ENCODE measurements at places on chromosomes 11 and 22.
A peak's percentile ranks its signal among the peaks of the same experiment; 100 is the strongest.

DNA sequence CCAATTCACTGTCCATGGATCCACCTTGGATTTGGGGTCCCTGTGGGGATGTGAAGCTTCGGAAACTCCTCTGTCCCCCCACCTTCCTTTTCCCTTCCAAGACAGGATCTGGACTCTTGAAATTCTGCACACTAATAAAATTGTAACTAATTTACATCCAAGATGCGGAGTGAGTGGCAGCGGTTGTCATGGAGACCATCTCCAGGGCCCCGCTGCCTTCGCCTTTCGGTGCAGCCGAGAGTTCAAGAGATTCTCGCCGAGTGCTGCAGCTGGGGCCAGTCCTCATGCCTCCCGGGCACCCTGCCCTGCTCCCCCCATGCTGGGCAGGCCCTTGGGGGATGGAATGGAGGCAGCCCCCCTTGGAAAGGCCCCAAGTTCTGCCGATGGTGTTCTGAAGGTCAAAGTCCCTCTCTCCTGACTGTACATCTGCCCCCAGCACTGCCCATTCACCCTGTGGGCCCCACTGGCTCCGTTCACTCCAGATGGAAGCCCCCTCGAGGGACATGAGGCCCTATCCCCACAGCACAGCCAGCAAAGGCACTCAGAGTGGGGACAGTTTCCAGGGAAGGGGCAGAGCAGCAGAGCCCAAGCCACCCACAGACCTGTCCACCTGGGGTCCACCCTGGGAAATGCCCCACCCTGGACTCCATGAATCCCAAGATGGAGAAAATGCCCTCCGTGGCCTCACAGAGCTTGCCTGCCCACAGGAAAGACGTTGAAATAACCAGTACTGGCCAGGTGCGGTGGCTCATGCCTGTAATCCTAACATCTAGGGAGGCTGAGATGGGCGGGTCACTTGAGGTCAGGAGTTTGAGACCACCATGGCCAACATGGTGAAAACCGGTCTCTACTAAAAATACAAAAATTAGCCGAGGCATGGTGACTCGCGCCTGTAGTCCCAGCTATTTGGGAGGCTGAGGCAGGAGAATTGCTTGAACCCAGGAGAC lies 25.9 kb downstream of the IGLL1 start:
- DNase-seq, result no peak

GRCh38 chr11:17528906-17529843 lies 15.0 kb downstream of the USH1C start:
- no peak for DNase-seq

- no peak for DNase-seq
These were observed 35.2 kb upstream of the PARVG start for GRCh38 chr22:44145544-44145943.

- DNase-seq, result no peak
These were observed 54.7 kb downstream of the SGSM3 start for GRCh38 chr22:40425082-40425481.

- DNase-seq, result no peak
These were observed 779.3 kb downstream of the DLG2 start for GRCh38 chr11:84847842-84848241.

DNA sequence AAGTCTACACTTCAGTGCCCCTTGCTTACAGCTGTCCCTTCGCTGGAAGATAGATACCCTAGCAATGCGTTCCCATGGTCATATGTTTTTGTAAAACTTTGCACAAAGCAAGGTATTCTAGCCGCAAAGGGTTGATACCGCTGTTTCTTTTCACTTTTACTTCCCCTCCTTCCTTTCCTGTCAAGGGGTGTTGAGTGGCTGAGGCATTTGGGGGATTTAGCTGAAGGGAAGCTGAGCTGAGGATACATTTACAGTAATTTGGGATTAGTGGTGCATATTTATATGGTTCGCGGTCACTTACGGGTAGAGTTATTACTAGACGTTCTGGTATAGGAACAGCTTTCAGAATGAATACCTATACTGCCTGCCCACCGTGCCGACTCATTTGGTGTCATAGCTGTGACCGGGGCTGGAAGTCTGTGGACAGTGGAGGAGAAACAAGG lies 86.9 kb upstream of the WNT11 start:
- no peak for DNase-seq

GRCh38 chr22:48635816-48636215 lies 1191.9 kb downstream of the BRD1 start:
- DNase-seq, result no peak

DNA sequence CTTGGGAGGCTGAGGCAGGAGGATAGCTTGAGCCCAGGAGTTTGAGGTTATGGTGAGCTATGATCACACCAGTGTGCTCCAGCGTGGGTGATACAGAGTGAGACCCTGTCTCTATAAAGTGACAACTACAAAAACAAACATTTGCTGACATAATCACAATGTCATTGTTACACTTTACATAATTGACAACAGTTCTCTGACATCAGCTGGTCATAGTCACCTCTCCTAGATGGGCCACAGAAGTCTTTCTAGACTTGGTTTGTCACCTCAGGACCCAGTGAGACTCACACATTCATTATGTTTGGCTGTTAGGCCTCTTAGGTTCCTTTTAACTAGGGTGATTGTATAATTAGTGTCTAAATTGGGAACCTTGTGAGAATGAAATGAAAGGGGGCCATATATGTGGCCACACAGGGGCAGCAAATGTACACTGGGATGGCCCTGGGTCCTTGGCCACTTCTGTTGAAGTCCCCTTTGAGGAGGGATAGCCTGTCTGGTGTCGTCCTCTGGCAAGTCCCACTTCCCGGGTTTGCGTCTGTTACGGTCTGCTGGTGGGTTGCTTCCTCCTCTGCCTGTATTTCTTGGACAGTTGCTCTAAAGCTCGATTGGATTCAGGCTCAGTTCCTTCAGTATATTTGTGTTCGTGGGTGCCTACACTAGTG lies 5.8 kb upstream of the PPIL2 start:
- DNase-seq, result no peak

DNA sequence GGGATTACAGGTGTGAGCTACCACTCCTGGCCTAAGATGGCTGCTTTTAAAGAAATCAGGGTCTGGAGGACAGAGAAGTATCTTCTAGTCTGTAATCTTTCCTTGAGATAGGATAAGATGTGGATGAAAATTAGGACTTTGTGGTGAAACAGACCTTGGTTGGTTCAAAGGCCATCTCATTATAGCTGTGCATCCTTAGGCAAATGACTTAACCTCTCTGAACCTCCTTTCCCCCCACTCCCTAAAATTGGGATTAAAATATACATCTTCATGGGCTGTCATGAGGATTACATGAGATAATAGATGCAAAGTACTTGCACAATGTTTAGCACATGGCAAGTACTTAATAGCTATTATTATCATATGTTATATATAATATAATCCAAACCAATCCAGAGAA lies 10.8 kb upstream of the E2F8 start:
- no peak for DNase-seq

GRCh38 chr11:102914238-102915043 lies 39.7 kb upstream of the MMP12 start:
- peak; percentile 32 for DNase-seq

DNA sequence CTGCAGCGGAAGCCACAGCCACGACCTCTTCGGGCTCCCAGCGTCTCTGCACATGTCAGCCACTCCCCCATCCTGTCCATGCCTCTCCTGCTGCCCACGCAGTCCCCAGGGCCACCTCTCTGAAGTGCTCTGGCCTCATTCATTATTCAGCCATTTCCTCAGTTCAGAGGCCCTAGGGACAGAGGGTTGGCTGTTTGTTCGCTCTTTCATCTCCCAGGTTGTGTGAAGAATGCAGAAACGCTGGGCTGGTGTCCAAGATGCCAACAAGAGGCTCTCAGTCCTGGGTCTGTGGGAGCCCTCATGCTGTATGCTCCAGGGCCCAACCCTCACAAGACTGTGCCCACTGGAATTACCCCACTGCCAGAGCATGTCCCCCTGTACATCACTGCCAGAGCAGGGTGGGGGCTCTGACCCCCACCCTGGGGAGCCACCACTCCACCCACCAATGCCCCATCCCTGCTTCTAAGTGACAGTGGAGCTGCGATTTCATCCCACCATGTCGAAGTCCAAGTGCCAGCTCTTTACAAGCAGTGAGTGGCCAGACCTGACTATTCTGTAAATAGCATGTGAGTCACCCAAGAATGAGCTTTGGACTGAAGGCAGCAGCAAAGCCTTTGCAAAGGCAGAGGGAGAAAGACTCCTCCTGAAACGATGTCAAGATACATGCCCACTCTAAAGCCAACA lies 209.6 kb downstream of the BUD13 start:
- peak; percentile 29 for DNase-seq

GRCh38 chr11:76313913-76314740 lies 66.8 kb downstream of the THAP12 start:
- peak; percentile 37 for DNase-seq

DNA sequence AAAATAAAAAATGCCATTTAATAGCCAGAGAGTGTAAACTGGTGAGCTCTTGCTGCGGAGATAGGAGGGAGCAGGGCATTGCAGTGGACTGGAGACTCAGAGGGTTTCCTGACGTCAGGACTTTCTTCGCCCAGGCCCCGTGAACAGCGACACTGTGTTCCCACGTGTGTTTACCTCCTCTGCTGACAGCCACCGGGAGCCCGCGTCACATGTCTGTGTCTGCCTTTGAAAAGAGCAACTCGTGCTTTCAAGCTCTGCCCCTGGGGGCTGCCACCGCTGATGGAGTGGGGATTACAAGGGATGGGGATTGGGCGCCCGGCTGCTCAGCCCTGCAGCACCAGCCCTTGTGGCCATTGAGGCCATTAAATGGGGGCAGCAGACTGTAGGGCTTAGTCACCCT lies 3.3 kb downstream of the TANGO2 start:
- no peak for DNase-seq

DNA sequence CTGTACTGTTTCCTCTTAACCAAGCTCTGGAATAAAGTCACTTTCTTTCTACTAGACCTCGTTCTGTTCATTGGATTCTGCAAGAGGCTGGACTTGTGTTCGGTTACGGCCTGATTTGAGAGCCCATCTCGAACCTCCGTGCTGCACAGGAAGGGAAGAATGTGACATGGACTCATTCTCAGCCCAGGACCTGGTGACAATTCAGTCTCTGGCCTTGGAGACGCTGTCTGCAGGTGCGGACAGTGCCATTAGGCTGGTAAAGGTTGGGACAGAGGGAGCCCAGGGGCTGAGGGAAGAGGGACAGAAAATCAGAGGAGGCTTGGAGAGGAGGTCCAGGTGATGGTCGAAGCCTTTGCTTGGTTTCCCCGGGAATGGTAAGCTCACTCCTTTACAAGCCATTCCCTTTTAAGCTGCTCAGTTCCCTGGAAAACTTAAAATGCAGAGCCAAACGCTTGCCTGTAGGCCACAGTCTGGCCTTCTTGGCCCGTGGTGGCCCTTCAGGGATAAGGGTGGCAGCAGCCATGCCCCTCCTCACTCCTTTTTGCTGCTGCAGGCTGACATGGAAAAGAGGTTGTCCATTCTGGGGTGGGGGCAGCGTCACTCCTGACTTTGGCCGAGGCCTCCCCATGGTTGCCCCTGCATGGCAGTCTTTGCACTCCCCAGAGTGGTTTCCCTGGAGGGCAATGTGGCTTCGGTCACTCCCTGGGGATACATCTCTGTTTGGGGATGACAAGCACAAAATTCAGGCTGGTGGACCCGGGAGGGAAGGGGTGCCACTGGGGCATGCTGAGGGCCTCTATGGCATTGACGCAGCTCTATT lies 52.3 kb downstream of the SHISAL1 start:
- DNase-seq, result no peak

GRCh38 chr22:22720201-22720723 lies 75.8 kb downstream of the GGTLC2 start:
- peak; percentile 10 for DNase-seq

GRCh38 chr11:104583857-104584256 lies 314.4 kb downstream of the CASP12 start:
- DNase-seq, result no peak

DNA sequence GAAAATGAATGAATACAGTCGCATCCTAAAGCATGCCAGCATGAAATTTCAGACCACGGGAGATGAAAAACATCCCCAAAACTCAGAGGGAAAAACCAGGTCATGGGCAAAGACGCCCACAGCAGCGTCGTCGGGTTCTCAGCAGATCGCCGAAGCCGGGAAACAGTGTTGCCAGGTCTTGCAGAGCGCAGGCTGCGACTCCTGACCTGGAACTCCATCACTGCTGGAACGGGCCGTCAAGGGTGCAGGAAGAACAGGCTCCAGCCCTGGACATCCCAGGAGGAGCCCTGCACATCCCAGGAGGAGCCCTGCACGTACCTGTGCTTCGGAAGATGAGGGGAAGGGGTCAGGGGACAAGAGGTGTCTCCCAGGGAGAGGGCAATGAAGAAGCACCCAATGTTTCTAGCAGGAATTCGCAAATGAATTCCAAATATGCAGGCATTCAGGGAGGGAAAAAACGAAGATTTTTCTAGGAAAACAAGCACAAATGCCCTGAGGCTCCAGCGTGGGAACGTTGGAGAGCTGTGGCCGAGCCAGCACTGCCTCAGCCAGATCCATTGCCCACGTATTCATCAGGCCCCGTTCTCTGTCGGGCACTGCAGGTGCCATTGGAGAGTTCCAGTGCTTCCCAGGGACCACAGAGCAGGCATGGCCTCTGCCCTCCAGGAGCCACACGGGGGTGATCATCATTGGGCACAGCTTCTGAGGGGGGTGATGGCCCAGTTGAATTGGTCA lies 1110.4 kb downstream of the BRD1 start:
- no peak for DNase-seq

DNA sequence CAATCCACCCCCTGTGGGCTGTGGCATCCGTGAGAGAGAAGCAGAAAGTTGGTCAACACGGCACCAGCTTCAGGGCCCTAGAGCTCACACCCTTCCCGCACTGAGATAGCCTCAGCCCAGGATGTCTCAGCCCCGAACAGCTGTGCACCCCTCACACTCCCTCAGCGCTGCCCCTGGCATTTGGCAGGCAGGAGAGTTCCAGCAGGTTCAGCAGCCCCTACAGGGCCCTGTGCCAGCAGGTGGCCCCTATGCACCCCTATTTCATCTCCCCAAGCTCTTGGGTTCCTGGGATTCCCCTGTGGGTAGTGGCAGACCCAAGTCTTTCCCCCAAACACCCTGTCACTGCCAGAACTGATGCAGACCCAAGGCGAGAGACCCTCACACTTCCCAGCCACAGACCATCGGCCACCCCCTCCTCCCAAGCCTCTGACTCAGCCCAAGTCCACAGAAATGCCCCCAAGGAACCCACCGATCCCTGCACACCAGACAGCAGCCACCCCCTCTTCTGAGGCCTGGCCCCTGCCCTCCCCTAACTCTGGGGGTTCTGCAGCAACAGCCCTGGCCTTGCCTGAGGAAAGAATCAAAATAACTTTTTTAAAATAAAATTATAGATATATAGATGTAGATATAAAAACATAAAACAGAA lies 183.6 kb downstream of the IGLL1 start:
- DNase-seq, result no peak

DNA sequence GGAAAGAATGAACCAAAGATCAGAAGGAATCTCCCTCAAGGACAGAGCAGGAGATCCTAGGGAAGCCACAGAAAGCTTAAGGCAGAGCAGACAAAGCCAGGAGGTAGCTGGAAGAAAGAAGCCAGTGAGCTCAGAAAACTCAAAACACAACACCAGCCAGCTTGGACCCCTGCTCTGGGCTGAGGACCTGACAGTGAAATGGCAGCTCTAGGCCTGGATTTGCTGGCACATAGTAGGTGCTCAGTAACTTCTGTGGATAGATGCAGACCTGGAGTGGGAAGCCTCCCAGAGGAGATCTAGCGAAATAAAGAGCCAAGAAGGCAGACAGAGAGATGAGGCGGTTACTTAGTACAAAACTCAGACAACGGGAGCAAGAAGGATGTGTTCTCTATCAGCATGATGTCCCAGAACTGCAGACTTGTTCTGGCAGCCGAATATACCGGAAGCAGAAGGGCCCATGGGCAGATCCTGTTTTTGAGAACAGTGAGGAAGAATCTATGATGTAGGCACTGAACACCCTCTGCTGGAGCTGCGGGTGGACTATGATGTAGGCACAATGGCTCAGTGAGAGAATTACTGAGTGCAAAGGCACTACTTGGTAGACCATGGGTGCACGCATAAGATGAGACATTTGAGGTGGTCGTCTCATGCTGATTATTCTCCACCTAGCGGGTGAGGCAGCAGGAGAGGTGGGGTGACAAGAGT lies 4.8 kb downstream of the ROBO4 start:
- no peak for DNase-seq
